ENCODE measurements at places on chromosomes 16 and 17. TPM values are rescaled to one million over a fixed set of nuclear protein-coding genes. Genes with fewer than 3 reads are reported as not detected.

Gene ZPBP2
- total RNA-seq, result not detected

Gene KRTAP3-1
- 1.3 TPM for total RNA-seq

Gene CASKIN2
- 37.4 TPM for total RNA-seq

Gene NTN1
- 2.5 TPM for total RNA-seq

Gene HAS3
- 0.86 TPM for total RNA-seq

Gene CCL4
- total RNA-seq, result not detected

Gene TEKT5
- 1.1 TPM for total RNA-seq

Gene RAB37
- 0.24 TPM for total RNA-seq

Gene CIBAR2
- total RNA-seq, result not detected

Gene CCL7
- total RNA-seq, result not detected

Gene PEX12
- total RNA-seq, result 7.5 TPM

Gene KRTAP9-8
- not detected for total RNA-seq

Gene ITGA2B
- 13.6 TPM for total RNA-seq

Gene ZG16B
- 0.70 TPM for total RNA-seq

Gene KRT33A
- total RNA-seq, result not detected

Gene COX6A2
- not detected for total RNA-seq

Gene TAF1C
- 84.0 TPM for total RNA-seq

Gene MFSD6L
- total RNA-seq, result 4.0 TPM

Gene TPSG1
- total RNA-seq, result not detected

Gene MLLT6
- total RNA-seq, result 184 TPM

Gene ZC3H7A
- 66.7 TPM for total RNA-seq

Gene HOXB5
- total RNA-seq, result 31.1 TPM

Gene WFIKKN1
- total RNA-seq, result 0.84 TPM

Gene OR1A1
- not detected for total RNA-seq
